ENCODE measurements at places on chromosomes 16 and 17. TPM values are rescaled to one million over a fixed set of nuclear protein-coding genes. Genes with fewer than 3 reads are reported as not detected.

Gene KRT31
- total RNA-seq, result 0.23 TPM

Gene TP53TG3C
- total RNA-seq, result not detected

Gene CNTROB
- total RNA-seq, result 31.6 TPM

Gene MED1
- total RNA-seq, result 28.1 TPM

Gene GAST
- not detected for total RNA-seq

Gene VTN
- 0.69 TPM for total RNA-seq

Gene MYO15A
- total RNA-seq, result 2.5 TPM

Gene ITGB4
- total RNA-seq, result 4.4 TPM

Gene FBXW10
- total RNA-seq, result 0.23 TPM

Gene KRTAP3-1
- not detected for total RNA-seq

Gene IL21R
- total RNA-seq, result 0.69 TPM

Gene CCL22
- not detected for total RNA-seq

Gene CTRB1
- not detected for total RNA-seq

Gene GPR139
- total RNA-seq, result 3.2 TPM

Gene GGT6
- not detected for total RNA-seq

Gene TPSD1
- not detected for total RNA-seq

Gene CLDN9
- total RNA-seq, result not detected

Gene ABCA10
- 6.7 TPM for total RNA-seq

Gene TP53TG3
- total RNA-seq, result not detected

Gene EVI2A
- total RNA-seq, result 5.5 TPM

Gene NXPH3
- total RNA-seq, result 10.8 TPM

Gene SLX1A
- total RNA-seq, result 10.8 TPM

Gene RNF222
- total RNA-seq, result not detected
